ENCODE measurements at places on chromosomes 1 and 21. TPM values are rescaled to one million over a fixed set of nuclear protein-coding genes. Genes with fewer than 3 reads are reported as not detected.

The NBPF4 gene
- polyA plus RNA-seq: 0.01 TPM

The CELA2A gene
- polyA plus RNA-seq: 0.20 TPM

The S100A5 gene
- 0.31 TPM for polyA plus RNA-seq

The FMN2 gene
- 0.27 TPM for polyA plus RNA-seq

The GJC2 gene
- 3.4 TPM for polyA plus RNA-seq

The TNNI3K gene
- 1.4 TPM for polyA plus RNA-seq

The GNAT2 gene
- not detected for polyA plus RNA-seq

The MRPS6 gene
- polyA plus RNA-seq: 35.9 TPM

The KRTAP19-6 gene
- not detected for polyA plus RNA-seq

The SPRR2F gene
- not detected for polyA plus RNA-seq

The LORICRIN gene
- not detected for polyA plus RNA-seq

The PRELP gene
- polyA plus RNA-seq: 8.3 TPM

The NBPF26 gene
- 9.0 TPM for polyA plus RNA-seq

DNA sequence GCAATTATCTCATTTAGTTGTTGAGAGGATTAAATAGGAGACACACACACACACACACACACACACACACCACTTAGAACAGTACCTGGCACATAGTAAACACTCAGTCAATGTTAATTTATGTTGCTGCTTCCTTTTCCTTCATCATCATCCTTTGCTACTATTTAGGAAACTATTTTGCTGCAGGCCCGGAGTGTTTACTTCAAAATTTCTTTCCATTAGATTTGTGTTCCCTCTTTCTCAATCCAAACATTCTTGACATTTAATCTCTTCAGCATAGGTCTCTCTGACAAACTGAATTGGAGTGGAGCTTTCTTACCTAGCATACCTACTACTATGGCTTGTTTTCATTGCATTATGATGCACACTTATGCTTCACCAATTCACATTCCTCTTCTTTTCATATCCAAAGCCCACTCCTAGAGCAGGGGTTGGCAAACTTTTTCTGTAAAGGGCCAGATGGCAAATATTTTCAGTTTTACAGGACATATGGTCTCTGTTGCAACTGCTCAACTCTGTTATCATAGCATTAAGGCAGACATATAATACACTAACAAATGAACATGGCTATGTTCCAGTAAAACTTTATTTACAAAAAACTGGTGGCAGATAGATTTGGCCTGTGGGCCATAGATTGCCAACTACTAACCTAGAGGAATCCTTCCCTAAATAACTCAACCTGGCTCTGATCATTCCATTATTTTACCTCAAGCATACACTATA, 49.5 kb downstream of the SCMH1 start:
- DNase-seq: peak; percentile 57

DNA sequence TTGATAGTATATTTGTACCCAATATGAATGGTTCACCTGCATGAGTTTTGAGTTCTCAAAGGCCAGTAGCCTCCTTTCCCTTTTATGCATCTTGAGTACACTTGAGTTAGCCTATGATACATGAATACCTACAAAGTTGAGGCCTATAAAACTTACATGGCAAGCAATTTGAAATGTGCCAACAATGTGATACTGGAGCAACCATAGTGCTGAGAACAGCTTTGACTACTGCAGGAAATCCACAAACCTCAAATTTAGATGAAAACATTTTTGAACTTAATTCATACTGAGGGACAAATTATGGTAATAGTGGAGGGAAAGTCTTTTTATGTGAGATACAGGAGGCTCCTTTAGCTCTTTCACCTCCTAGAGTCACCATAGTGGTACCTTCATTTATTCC, 37.4 kb downstream of the LEPR start:
- no peak for DNase-seq

DNA sequence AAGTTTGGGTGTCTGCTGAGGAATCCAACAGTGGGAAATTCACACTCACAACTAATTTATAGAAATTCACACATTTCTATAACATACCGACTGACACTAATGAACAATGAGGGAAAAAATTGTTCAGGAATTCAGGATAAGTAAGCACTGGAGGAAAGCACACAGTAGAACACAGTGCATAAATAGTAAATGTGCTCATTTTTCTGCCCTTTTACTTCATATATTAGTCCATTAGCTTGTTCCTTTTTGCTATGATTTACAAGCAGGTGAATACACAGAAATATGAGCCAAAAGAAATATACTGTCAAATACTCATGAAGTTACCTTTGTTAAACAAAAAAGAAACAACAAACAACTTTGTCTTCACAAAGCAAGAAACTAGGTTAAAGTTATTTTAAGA, 11.3 kb downstream of the NRIP1 start:
- no peak for DNase-seq

GRCh38 chr1:206609229-206609991, 2.9 kb downstream of the EIF2D start:
- peak; percentile 39 for DNase-seq

DNA sequence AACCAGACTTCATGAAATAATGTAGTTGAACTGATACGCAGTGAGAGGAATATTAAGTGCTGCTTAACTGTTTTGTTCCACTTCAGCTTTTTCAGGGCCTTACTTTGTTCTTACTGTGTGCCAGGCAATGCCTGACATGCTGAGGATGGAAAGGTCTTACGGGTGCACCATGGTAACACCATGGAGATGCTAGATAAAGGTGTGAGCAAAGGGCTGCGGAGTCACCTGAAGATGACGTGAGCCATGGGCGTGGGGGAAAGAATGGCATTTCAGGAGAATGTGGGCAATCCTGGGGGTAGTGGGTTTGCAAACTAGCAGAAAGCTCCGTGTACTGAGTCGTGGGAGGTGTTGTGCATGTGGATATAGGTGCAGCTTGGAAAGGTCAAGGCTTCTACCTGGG, 27.3 kb downstream of the MAN1C1 start:
- no peak for DNase-seq

GRCh38 chr1:17213148-17213781, 8.3 kb downstream of the PADI1 start:
- DNase-seq: no peak

GRCh38 chr1:228871314-228872061, 136.2 kb downstream of the RHOU start:
- peak; percentile 80 for DNase-seq

DNA sequence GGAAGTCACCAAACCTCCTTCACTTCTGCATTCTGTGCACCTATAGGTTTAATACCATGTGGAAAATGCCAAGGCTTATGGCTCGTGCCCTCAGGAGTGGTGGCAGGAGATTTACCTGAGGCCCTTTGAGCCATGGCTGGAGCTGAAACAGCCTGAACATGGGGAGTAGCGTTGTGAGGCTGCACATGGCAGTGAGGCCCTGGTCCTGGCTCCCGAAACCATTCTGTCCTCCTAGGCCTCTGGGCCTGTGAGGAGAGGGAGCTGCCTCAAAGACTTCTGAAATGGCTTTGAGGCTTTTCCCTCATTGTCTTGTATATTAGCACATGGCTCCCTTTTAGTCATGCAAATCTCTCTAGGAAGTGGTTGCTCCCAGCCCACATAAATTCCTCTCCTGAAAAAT, 20.6 kb downstream of the PTGFR start:
- no peak for DNase-seq

- peak; percentile 27 for DNase-seq
These were observed 2.2 kb upstream of the BCL9 start for GRCh38 chr1:147539122-147539575.

DNA sequence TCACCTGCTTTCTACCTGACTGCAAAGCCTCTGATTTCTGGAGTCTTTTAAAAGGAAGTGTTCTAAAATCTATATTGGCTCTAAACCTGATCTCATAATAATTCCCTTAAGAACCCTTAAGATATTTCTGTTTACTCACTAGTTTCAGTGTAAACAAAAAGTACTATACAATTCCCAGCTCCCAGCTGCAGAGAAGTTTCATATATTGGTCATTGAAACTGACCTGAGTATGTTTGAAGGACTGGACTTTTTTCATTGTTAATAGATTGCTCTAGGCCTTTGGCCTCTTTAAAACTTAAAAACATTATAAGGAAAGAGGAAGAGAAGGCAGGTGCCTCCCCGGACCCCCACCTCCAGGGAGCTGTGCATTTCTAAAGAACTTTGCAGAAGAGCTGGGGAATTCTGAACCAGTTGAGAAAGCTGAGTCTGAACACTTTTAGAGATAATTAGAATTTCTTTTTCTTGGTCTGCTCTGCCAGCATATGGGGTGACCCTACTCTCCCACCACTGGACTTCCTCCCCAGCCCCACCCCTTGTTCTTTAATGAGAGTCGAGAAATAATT, 23.7 kb downstream of the CLIC6 start:
- DNase-seq: no peak

GRCh38 chr1:201643835-201644104, 104.8 kb downstream of the NAV1 start:
- DNase-seq: no peak

DNA sequence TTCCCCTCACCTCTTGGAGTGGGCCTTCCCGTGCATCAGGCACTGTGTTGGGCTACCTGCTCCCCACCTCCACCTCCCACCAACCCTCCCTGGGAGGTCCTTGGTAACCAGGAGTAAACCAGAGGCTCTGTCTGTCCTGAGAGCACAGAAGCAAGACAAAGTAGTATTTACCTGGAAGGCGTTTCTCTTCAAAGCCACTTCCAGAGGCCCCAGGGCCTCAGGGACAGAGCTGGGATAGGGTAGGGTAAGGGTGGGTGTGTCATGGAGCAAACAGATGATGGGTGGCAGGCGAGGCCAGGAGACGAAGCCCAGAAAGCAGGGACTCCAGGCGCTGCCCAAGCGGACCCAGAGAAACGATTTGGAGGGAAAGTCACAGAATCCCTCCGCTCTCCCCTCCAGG, 77.2 kb upstream of the TARDBP start:
- DNase-seq: no peak

GRCh38 chr1:37890378-37891014, 31.1 kb upstream of the MTF1 start:
- peak; percentile 53 for DNase-seq

GRCh38 chr1:116329524-116330341, 43.3 kb upstream of the ATP1A1 start:
- DNase-seq: no peak

DNA sequence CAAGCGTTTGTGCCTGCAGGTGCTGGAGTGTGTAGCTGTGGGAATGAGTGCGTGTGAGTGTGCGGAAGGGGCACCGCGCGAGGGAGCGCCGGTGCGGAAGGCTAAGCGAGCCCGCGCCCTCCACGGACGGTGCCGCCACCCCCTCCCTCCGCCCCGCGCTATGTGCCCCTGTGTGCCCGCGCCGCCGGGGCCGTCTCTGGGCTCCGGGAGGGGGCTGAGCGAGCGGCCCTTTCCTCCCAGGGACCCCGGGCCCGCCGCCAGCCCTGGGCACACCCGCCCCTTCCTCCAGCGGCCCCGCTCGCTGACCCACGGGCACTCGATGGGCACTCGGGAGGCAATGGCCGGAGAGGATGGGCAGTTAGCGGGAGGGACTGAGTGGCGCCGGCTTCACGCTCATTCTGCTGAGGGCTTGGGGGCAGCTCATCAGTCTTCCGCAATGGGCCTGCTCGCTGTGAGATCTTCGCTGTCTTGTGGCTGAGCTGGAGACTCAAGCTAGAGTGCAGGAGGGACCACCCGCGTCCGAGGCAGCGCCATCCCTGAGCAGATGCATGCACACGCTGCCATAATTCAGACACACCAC, 8.6 kb upstream of the ADGRB2 start:
- no peak for DNase-seq

GRCh38 chr21:45078371-45078770, 4.0 kb downstream of the ADARB1 start:
- DNase-seq: no peak

DNA sequence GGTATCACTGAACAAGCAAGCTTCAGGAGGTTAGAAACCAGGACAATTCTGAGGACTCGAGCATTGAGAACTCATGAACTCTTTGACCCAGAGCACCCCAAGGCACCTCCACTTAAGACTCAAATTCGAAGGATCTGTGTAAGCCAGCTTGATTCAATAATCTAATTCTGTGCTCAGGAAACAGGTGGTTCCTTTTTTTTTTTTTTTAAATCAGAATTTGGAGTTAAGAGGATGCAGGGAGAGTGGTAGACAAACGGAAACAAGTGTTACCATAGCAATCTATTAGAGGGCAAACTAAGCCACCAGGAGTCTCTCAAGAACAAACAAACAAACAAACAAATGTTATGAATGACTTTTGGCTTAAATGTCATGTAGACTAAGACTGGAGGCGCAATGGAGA, 53.8 kb upstream of the DPH5 start:
- no peak for DNase-seq

DNA sequence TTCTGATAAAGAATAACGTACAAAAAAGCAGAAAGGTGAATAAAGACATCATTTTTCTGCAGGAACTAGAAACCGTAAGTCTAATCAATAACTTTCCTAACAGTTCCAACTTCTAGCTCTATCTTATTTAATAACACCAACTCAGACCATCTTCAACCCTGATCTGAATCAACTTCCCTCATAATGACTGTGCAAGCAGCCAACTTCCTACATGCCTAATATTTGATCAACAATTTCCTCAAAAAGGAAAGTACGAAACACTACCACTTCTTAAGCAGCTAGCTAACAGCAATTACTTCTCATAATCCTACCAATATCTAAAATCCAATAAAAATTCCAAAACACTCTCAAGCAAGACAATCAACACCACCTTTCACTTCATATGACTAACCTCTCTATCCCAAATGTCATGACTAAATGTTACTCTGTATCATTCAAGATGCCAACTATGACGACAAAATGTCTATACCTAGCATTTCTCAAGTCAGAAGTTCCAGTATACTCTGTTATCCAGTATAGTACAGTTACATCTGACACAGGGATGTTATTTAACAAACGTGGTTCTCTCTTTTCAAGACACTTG, 1.7 kb downstream of the COP1 start:
- peak; percentile 9 for DNase-seq

GRCh38 chr1:214615871-214616270, 12.9 kb downstream of the CENPF start:
- peak; percentile 82 for DNase-seq

DNA sequence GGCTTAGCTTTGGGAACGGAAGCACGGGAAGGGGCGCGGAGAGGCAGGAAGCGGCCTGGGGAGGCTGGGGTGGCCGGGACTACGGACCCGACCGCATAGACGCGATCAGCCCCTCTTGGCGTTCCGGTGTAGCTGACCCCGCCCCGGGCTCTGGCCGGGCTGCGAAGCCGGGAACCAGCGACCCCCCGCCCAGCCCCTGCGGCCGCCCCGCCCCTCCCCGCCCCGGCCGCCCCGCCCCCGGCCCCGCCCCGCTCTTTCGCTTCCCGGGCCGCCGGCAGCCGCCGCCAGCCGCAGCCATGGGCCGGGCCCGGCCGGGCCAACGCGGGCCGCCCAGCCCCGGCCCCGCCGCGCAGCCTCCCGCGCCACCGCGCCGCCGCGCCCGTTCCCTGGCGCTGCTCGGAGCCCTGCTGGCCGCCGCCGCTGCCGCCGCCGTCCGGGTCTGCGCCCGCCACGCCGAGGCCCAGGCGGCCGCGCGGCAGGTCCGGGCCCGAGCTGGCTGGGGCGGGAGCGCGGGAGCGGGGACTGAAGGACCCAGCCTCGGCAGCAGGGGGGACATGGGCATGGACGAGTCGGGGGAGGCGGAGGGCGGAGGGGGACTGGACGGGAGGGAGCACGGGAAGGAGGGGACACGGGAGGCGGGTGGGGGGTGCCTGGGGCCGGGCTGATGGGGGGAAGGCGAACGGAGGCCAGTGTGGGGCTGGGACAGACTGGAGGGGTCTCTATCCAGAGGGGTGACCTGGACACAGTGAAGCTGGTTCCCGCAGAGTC, at the start of gene SELENON:
SELENON (plus strand) TSS at position 259 of the 768 bp plus-strand sequence; CDS start at position 297, 38 bp downstream.
- peak; percentile 70 for DNase-seq

- DNase-seq: no peak
These were observed 5.0 kb upstream of the FCAMR start for GRCh38 chr1:206975306-206975705.

GRCh38 chr1:15353839-15354579, 55.7 kb upstream of the EFHD2 start:
- peak; percentile 58 for DNase-seq

GRCh38 chr1:216314379-216315095, 108.7 kb downstream of the USH2A start:
- no peak for DNase-seq

Measured in lung (tissue), 17 donors.